ENCODE measurements at places on chromosomes 11 and 22. TPM values are rescaled to one million over a fixed set of nuclear protein-coding genes. Genes with fewer than 3 reads are reported as not detected.
A peak's percentile ranks its signal among the peaks of the same experiment; 100 is the strongest.

DNA sequence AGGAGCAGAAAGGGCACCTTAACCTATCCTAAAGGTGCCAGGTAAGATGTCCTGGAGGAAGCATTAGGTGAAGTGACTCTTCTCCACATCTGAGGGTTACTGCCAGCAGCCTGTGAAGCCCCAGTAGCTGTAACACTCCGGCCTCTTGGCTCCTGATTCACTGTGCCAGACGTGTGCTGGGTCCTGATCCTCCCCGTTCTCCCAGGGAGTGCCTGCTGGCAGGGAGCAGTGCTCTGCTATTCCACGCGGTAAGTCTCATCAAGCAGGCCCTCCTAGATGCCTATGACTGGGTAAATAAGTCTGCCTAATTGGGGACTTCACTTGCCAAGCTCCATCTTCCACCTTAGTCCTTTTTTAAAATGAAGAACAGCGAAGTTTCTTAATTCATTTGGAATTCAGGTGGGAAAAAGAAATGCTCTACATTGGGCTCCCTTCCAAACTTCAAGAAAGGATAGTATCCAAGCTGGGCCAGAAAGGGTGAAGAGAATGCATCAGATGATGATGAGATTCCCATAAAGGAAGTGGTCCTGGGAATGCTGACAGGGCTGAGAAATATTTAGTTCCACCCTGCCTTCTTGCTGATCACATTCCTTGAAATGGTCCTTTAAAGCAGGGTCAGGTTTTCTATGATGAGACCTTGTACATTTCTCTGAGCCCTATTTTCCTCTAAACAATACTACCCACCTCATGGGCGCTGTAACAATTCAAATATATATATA lies 188.0 kb downstream of the MAML2 start:
- DNase-seq, result peak; percentile 86

GRCh38 chr11:44812971-44813370 lies 86.2 kb downstream of the TSPAN18 start:
- DNase-seq, result no peak

GRCh38 chr11:88886796-88887195 lies 179.0 kb downstream of the GRM5 start:
- DNase-seq, result no peak

Gene CD3G
- total RNA-seq, result not detected

Gene ARHGAP42
- 33.2 TPM for total RNA-seq

DNA sequence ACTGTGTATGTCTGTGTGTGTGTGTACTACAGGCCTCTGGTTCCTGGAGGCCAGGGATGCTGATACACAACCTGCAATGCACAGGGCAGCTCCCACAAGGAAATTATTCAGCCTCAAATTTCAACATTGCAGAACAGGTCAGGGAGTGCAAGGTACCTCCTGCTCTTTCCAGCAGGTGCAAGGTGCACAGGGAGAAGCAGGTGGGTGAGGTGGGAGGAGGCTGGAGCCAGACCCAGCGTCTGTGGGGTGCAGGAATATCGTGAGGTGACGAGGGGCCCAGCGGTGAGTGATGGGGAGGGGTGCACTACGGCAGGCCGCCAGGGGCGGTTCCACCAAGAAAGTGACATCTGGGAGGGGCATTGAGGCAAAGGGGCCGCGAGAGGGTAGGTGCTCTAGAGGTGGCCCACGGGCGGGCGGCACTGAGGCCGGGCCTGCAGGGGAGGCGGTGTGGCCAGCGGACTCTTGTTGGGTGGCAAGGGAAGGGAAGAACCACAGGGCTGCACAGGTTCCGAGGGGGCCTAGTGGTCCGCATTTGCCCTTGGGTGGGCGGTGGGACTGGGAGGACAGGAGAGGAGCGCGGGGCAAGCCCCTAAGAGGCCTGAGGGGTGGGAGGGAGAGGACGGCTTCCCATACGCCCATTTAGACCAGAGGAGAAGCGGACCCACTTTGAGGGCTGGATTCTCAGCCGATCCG lies 21.6 kb downstream of the DGCR6L start:
- DNase-seq, result no peak

Gene BTG4
- total RNA-seq, result 0.55 TPM

DNA sequence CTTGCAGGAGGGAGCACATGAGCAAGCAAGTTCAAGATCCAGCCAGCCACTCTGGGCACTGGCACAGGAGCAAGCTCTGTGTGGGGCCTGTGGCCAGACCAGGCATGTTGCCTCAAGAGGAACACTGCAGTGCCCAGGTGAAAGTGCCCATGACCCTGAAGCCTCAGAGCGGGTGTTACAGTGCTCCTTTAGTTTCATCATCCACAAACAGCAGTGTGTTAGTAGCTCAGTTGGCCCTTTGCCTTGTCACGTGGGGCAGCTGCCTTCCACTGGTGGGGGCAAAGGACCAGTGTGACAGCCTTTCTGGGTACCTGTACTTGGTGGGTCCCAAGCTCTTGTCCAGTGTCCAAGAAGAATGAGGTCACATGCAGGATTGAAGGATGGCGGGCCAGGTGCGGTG lies 3.0 kb upstream of the EI24 start:
- DNase-seq, result no peak

GRCh38 chr11:102317099-102317767 lies at the start of gene BIRC3:
Gene BIRC3 (plus strand): TSS chr11:102317484. CDS start chr11:102324510, 7,026 bp downstream.
- DNase-seq, result peak; percentile 95

- DNase-seq, result no peak
Observed at GRCh38 chr11:64245401-64245796, 1.3 kb downstream of the PPP1R14B start.

DNA sequence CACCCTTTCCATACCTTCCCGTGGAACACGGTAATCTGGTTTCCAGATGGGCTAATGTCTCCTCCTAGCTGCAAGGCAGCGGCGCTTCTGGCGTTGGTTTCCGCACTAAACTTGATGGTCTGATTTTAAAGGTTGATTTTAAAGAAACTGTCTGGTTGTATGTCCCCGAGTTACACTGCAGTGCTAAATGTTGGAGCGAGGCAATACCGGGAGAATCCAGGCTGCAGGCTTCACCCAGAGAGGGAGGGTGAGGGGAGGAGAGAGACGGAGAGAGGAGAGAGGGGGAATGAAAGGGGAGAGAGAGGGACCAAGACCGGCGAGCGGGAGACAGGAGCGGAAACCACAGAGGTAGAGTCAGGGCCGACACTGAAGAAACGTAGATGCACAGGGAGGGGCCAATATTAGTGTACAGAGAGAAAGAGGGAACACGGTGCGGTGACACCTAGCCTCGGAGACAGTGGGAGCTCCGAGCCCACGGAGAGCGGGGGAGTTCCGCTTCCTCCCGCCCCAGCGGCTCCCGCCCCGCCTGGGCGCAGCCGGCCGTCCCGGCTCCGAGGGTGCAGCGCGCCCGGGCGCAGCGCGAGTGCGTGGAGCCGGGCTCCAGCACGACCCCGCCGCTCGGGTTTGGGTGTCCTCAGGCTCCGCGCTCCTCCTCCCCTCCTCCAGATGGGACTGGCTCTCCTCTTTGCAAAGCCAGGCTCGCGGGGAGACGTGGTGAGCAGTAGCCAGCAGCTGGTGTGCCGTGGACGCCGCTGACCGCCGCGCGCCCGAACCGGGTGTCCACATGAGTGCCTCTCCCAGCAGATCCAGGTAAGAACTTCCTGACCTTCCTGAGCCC lies 71.9 kb upstream of the GRAMD1B start:
- peak; percentile 3 for DNase-seq

DNA sequence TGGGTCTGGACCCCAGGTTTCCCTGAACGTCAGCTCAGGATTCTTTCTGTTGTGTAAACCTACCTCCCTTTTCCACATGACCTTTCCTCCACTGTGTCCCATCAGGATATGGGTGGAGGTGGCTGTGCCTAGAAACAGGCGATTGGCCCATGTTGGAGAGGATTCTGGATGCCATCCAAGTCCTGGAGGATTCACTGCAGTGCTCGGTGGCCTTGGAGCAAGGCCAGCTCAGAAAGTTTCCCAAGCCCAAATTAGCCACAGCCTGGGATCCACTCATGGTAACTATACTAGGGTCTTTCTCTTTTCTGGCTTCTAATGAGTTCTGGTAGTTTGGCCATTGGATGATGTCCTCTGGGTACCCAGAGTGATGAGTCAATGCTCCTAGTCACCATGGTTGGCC lies 141.6 kb downstream of the SNX19 start:
- DNase-seq, result no peak

GRCh38 chr22:44080936-44081861 lies 57.1 kb downstream of the PARVB start:
- peak; percentile 53 for DNase-seq

DNA sequence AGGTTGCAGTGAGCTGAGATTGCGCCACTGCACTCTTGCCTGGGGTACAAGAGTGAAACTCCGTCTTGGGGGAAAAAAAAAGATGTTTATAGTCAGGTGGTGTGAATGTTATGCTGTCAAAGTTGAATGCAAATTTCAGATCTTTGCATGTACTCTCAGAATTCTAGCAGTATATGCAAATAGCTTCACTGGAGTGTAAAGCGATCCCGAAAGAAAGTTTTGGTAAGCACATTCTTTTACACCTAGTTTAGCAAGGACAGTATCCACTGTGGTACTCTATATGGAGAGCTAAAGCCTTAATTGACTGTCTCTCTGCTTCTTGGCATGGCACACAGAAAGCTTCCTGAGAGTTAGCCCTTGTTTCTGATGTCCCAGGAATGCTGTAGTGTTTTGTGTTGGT lies 4.0 kb downstream of the JAM3 start:
- no peak for DNase-seq

Gene CLDN5
- total RNA-seq, result not detected

Gene SPON1
- total RNA-seq, result 1.5 TPM

Gene TP53I11
- total RNA-seq, result 101 TPM

Gene NAALAD2
- 1.8 TPM for total RNA-seq

- no peak for DNase-seq
Observed at GRCh38 chr11:17930544-17931125, 82.2 kb downstream of the SERGEF start.

Gene DDX25
- total RNA-seq, result 0.70 TPM

DNA sequence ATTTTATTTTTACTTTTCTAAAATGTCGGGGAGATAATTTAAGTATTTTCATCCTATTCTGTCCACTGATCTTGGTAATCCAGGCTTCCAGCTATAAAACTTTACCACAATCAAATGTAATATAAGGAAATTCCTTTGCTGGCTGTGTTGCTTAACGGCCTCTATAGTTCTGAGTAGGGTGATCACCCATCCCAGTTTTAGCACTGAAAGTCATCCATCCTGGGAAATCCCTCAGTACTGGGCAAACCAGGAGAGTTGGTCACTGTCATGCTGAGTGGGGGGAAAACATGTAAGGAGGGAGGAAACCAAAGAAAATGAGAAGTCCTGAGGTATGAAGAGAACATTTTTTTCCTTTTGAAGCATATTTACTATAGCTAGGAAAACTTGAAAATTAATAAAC lies 12.8 kb upstream of the BACE1-AS start:
- DNase-seq, result no peak

GRCh38 chr22:45787759-45788158 lies 116.1 kb downstream of the ATXN10 start:
- DNase-seq, result no peak

GRCh38 chr11:91840640-91841240 lies 383.9 kb upstream of the FAT3 start:
- no peak for DNase-seq

Gene ANO1
- total RNA-seq, result 0.14 TPM

- no peak for DNase-seq
Observed at GRCh38 chr11:46051102-46051501, 70.2 kb downstream of the PHF21A start.

GRCh38 chr11:8352876-8353505 lies 89.3 kb upstream of the LMO1 start:
- DNase-seq, result no peak

Gene SULT4A1
- 6.1 TPM for total RNA-seq

- DNase-seq, result no peak
Observed at GRCh38 chr11:86068138-86068871, 579 bp downstream of the PICALM start.

Gene OR51B4
- total RNA-seq, result not detected

GRCh38 chr11:103985041-103985440 lies 51.4 kb upstream of the DDI1 start:
- DNase-seq, result no peak

- no peak for DNase-seq
Observed at GRCh38 chr11:100419518-100419917, 267.6 kb upstream of the ARHGAP42 start.

DNA sequence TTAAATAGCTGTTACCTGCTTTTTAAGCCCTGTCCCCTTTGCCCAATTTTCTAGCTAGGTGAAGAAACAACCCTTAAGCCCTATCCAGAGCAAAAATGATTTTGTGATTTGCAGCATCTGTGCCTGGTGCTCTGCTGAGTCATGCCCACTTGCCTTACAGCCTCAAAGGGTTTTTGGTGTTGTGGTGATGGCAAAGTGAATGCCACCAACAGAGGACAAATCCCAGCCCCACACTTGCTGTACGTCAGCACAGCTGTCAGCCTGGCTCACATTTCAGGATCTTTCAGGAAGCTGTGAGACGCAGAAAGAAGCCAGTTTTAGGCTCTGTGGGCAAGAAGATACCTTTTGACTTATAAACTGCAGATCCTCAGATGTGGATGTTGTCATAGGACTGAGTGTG lies 401.7 kb downstream of the TENM4 start:
- DNase-seq, result no peak

- DNase-seq, result no peak
Observed at GRCh38 chr11:100978442-100978841, 151.2 kb downstream of the PGR start.

Gene GALNT18
- 6.5 TPM for total RNA-seq

GRCh38 chr11:44505581-44506054 lies 59.8 kb upstream of the CD82 start:
- DNase-seq, result peak; percentile 67

Gene TMX2
- 91.5 TPM for total RNA-seq

Data from astrocyte (in vitro differentiated cells and primary cell).